Thyroid gland (tissue), 4 donors: ENCODE measurements at places on chromosomes 12 and 14. TPM values are rescaled to one million over a fixed set of nuclear protein-coding genes. Genes with fewer than 3 reads are reported as not detected.
A peak's percentile ranks its signal among the peaks of the same experiment; 100 is the strongest.

Gene ANKS1B
- 81.5 TPM for total RNA-seq

GRCh38 chr14:71711619-71712018 lies 220.6 kb upstream of the RGS6 start:
- peak overlapping the region; percentile 42 for H3K27ac ChIP-seq
- no peak overlapping the region for H3K4me3 ChIP-seq
- H3K27me3 ChIP-seq: no peaks in the 10 kb centered on the region
- peaks cover 5% of the 10 kb centered on the region for H3K36me3 ChIP-seq

- no peaks in the 10 kb centered on the region for H3K27me3 ChIP-seq
- H3K36me3 ChIP-seq: no peaks in the 10 kb centered on the region
Measured at GRCh38 chr12:101040936-101041335, 169.1 kb downstream of the SLC5A8 start.

DNA sequence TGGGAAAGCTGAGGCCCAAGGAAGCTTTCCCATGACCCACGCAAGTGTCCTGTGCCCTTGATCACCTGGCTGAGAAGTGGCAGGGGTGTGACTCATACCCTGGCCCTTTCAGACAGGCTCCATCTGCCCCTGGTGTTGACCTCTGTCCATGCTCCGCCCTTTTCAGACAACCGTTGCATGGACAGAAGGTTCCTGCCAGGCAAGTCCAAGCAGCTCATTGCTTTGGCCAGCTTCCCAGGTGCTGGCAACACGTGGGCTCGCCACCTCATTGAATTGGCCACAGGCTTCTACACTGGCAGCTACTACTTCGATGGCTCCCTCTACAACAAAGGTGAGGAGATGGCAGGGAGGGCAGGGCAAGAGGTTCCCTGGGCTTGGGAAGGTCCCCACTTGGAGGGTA lies 103.5 kb downstream of the WSCD2 start:
- H3K36me3 ChIP-seq: no peaks in the 10 kb centered on the region
- no peaks in the 10 kb centered on the region for H3K4me1 ChIP-seq
- H3K4me3 ChIP-seq: no peak overlapping the region
- DNase-seq: peak; percentile 41
- no peaks in the 10 kb centered on the region for H3K27me3 ChIP-seq
- H3K27ac ChIP-seq: no peak overlapping the region

Gene SCYL2
- 56.4 TPM for total RNA-seq

DNA sequence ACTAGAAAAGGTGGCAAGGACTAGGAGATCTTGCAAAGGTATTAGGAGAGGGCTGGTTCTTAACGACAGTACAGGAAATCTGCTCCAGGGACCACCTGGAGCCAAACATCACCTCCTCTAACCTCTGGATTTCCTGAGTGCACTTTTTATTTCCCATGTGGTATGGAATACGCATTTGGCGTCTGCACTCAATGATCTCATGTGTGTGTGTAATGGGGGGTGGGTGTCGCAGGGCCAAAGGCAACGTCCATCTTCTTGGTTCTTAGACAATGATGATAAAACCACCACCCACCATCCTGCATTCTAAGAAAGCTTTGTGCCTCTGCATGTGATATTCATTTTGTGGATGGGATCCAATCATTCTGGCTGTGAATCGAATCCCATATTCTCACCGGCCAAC lies 68.8 kb downstream of the CLMN start:
- H3K4me1 ChIP-seq: peaks cover 23% of the 10 kb centered on the region
- no peaks in the 10 kb centered on the region for H3K36me3 ChIP-seq
- H3K27ac ChIP-seq: no peak overlapping the region
- H3K4me3 ChIP-seq: no peak overlapping the region
- DNase-seq: no peak

Gene TAS2R8
- total RNA-seq: not detected

GRCh38 chr12:5015711-5016492 lies 27.8 kb upstream of the KCNA5 start:
- H3K27ac ChIP-seq: no peak overlapping the region
- H3K27me3 ChIP-seq: no peaks in the 10 kb centered on the region
- no peaks in the 10 kb centered on the region for H3K4me1 ChIP-seq
- H3K36me3 ChIP-seq: no peaks in the 10 kb centered on the region
- no peak overlapping the region for H3K4me3 ChIP-seq

GRCh38 chr12:59491877-59492276 lies 104.0 kb upstream of the SLC16A7 start:
- no peak for DNase-seq
- H3K36me3 ChIP-seq: no peaks in the 10 kb centered on the region
- H3K27ac ChIP-seq: no peak overlapping the region
- no peak overlapping the region for H3K4me3 ChIP-seq
- no peaks in the 10 kb centered on the region for H3K4me1 ChIP-seq
- no peaks in the 10 kb centered on the region for H3K27me3 ChIP-seq

GRCh38 chr12:47832263-47832933 lies 12.7 kb upstream of the HDAC7 start:
- H3K27ac ChIP-seq: no peak overlapping the region
- no peak for DNase-seq
- H3K4me3 ChIP-seq: no peak overlapping the region
- H3K27me3 ChIP-seq: no peaks in the 10 kb centered on the region
- no peaks in the 10 kb centered on the region for H3K36me3 ChIP-seq

- H3K4me3 ChIP-seq: peak overlapping the region; percentile 41
- H3K27ac ChIP-seq: peak overlapping the region; percentile 77
- no peaks in the 10 kb centered on the region for H3K27me3 ChIP-seq
- H3K4me1 ChIP-seq: no peaks in the 10 kb centered on the region
Measured at GRCh38 chr12:21941506-21942376, 515 bp upstream of the ABCC9 start.

Gene SERPINA6
- not detected for total RNA-seq

Gene HCAR1
- total RNA-seq: 0.92 TPM

DNA sequence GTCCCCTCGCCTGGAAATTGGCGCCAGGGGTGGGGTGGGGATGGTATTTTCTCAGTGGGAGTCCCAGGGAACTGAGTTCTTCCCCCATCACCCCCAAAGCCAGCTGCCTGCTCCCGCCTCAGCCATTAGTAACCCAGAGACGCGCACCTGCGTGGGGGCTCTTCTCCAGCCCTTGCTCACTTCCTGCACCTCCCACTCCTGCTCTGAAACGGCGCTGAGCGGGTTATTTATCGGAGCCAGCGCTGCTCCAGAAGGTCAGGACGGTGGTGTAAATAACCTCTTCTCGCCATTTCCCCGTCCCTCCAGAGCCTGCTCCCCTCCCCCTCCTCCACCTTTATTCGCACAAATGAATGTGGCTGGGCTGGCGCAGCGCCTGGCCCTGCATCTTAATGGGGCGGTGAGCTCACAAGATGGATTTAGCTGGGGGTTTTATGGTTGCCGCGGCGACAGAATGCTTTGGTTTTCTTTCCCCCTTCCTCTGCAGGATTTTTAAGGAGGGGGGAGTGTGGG lies 12.2 kb downstream of the GPR84 start:
- peaks cover 77% of the 10 kb centered on the region for H3K4me1 ChIP-seq
- peaks cover 34% of the 10 kb centered on the region for H3K36me3 ChIP-seq
- peak overlapping the region; percentile 90 for H3K27ac ChIP-seq

GRCh38 chr12:31003861-31004640 lies 69.6 kb upstream of the DDX11 start:
- H3K4me1 ChIP-seq: no peaks in the 10 kb centered on the region
- no peaks in the 10 kb centered on the region for H3K27me3 ChIP-seq
- no peaks in the 10 kb centered on the region for H3K36me3 ChIP-seq
- DNase-seq: no peak
- H3K27ac ChIP-seq: no peak overlapping the region

DNA sequence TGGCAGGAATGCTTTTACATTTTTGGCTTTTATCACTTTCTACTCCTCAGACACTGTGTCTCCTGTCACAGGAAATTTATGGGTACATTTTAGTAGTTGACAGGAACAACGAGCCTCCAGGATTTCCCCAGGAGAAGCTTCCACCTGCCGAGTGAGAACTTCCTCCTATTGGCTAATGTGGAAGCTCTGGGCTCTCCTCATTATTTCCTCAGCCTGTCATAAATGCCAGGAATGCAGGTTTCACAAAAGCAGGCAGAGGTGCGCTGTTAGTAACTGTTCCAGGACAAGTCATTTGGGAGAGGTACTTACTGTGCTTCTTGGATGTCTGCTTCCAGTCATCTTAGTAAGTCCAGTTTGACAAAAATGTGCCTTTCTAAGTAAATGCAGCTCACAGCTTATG lies 19.1 kb upstream of the DCP1B start:
- no peaks in the 10 kb centered on the region for H3K36me3 ChIP-seq
- peak; percentile 7 for DNase-seq
- no peaks in the 10 kb centered on the region for H3K27me3 ChIP-seq
- no peak overlapping the region for H3K4me3 ChIP-seq
- H3K27ac ChIP-seq: no peak overlapping the region

DNA sequence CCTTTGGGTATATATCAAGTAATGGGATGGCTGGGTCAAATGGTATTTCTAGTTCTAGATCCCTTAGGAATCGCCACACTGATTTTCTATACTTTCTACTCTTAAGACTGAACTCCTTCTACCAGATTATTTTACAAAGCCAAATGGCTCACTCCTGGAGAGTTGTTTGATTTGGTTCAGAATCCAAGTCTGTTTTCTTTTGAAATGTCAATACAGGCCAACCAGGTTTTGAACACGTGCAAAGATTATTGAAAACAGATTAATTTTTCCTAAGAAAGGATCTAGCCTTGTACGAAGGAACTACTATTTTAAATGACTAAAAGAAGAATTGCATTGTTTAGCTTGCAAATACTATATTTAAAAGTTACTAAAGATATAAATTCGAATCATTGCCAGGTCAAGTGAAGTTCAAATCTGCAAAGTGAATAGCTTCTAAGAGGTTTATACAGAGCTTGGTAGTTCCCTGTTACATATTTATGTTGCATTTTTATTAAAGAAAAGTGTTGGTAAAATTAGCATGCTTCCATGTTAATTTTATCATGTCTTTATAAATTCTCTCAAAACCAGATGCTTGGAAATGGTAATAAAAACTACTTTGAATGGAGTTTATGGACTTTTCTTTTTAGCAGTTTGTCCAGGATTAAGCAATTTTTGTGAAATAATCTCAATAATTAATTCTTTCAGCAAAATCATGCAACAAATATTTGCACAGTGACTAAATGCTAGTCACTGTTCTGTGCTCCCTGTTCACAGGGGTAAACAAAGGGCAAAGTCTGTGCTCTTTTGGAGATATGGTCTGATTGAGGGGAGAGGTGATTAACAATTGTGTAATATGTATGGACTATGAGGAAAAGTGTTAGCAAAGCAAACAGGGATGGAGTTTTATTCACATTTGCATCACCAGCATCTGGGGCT lies 38.9 kb downstream of the GPR65 start:
- H3K4me3 ChIP-seq: no peak overlapping the region
- DNase-seq: no peak
- no peaks in the 10 kb centered on the region for H3K4me1 ChIP-seq
- no peak overlapping the region for H3K27ac ChIP-seq
- H3K36me3 ChIP-seq: no peaks in the 10 kb centered on the region
- no peaks in the 10 kb centered on the region for H3K27me3 ChIP-seq

Gene ADCK1
- 12.9 TPM for total RNA-seq

DNA sequence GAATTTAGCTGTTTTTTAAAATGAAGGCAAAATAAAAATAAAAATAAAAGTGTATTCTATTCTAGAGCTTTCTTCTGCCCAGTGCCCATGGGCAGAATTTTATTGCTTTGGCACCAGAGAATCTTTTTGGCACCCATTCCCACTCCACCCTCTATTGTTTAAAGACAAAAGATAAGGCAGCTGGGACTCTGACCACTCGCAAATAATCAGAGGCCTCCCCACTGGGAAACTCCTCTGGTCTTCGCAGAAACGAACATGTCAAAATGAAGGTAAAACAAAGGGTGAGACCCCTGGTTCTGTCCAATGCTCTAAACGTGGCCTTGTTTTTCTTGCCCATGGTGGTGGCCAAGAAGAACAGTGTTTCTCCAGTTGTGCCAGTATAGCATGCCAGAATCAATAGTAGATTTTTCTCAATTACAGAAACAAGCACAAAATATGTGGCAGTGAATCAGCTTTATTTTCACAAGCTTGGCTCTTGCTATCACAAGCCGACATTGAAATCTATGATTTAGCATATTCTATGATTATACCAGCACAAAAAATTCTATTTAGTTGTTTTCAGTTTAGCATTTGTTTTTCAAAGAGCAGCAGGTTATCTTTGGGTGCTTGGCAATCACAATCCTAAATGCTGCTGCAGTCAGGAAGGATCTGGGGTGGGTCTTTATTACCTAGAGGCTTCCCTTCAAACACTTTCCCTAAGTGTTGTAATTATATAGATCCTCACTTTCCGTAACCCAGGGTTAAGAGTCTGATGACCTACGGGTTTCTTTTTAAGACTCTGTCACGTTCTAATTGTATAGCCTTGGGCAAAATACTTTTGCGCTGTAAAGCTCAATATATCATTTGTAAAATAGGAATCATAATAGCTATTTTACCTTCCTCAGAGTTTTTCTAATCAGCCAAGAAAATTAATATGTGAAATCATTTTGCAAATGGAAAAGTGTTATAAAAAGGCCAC lies 50.5 kb downstream of the KITLG start:
- no peak for DNase-seq
- H3K4me1 ChIP-seq: peaks cover 5% of the 10 kb centered on the region
- no peaks in the 10 kb centered on the region for H3K27me3 ChIP-seq
- no peak overlapping the region for H3K27ac ChIP-seq

Gene AVPR1A
- total RNA-seq: 17.0 TPM

DNA sequence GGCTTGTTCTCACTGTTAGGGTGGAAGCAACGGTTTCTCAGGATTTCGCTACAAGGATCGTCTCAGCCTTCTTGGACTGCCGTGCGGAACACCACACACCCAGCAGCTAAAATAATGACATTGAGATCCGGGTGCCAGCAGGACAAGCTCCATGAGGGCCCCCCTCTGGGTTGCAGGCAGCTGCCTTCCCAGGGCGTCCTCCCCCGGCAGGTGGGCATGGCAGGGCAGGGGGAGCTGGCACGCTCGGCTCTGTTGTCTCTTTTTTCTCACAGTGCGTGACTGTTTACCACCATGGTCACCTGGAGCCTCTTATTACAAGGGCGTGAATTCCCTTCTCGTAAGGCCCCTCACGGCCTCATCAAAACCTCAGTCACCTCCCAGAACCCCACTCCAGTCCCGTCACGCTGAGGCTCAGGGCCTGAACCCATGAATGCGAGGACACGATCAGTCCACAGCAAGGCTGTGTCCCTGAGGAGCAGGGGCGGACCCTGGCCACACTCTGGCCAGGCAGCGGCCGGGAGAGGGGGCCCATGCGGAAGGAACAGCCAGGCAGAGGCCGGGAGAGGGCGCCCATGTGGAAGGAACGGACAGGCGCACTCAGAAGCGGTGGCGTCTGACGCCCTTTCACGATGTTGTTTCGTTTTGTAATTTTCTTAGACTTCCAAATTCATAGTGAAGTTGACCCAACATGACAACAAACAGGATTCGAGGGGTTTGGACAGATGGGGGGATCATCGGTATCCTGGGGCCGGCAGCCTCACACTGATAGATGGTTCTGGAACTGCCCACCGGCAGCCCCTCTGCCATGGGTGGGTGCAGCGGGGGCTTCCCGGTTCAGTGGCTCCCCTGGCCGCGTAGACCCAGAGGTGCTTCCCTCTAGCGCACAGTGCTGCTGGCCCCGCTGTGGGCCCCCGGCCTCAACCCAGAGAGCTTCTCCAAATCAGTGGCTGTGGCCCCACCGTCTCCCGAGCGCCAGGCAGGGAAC lies 10.0 kb downstream of the LRCOL1 start:
- peaks cover 20% of the 10 kb centered on the region for H3K4me1 ChIP-seq
- no peaks in the 10 kb centered on the region for H3K36me3 ChIP-seq
- H3K4me3 ChIP-seq: peak overlapping the region; percentile 1
- no peak overlapping the region for H3K27ac ChIP-seq
- no peaks in the 10 kb centered on the region for H3K27me3 ChIP-seq
- peak; percentile 79 for DNase-seq
